ENCODE measurements at places on chromosomes 2 and 18.

- DNase-seq, result no peak
These were observed 46.0 kb downstream of the ZBTB7C start for GRCh38 chr18:48363175-48363574.

DNA sequence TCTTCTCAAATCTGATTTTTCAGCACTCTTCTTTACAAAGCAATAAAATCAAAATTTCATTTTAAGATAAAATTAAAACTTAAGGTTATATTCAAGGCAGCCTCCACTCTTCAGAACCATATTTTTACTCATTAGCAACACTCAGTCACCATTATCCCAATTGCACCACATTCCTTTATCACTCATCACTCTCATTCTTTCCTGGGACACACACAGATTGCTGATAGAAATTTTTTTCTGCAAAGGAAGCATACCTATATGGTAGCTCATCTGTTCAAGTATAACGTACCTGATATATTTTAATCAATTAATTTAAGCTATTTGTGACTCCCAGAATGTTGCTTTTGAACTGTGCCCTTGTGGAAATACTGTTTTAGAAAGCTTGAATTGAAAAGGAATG is 1559.3 kb upstream of the ZEB2 start:
- no peak for DNase-seq

DNA sequence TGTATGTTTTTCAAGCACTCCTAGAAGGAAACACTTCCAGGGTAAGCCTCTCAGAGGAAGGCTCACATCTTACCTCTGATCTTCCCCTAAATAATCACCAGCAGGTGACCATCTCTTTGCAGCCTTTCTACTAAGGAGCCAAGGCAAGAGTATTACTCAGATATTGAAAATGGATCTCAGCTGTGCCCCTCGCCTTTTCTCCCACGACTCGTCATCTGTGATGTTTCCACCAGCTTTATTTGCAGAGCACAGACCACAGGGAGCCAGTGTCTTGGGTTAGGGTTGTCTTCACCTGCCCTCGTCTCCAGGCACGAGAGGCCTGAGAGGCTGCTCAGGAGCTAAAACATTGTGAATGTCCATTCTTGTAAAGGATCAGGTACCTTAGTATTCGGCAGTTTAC is 16.9 kb upstream of the SCLY start:
- DNase-seq, result no peak

GRCh38 chr2:181235683-181236459 is 221.3 kb upstream of the ITGA4 start:
- no peak for DNase-seq

GRCh38 chr2:68569604-68570003 is 73.8 kb upstream of the PROKR1 start:
- no peak for DNase-seq

GRCh38 chr2:140882671-140883620 is 1247.9 kb downstream of the LRP1B start:
- DNase-seq, result no peak

DNA sequence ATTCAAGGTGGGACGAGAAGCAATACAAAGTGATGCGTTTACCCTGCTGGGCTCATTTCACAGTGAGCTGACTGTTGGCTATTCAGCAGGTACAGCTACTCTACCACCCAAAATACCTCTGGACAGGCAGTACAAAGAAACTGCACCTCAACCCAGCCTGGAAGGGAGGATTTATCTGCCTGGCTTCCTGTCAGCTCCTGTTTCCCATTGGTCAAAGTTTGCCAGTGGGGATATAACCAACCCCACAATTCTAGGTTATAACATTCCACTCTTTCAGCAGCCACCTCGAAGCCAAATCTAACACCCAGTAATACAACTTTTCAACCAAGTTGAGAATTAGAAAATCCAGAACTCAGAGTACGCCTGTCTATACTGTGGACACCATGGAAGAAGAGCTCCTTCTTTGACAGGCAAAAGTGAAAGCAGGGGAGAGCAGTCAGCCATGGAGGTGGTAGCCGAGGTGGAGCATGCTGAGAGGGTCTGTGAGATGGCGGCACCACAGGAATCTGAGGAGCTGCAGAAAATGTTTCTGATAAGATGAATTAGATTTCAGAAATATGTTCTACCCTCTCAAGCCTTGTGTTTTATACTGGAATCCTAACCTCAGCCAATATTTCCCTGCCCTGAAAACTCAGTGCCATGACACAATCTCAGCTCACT is 10.8 kb downstream of the DUSP19 start:
- DNase-seq, result no peak

- DNase-seq, result no peak
These were observed 37.4 kb upstream of the GPC1 start for GRCh38 chr2:240397924-240398645.

DNA sequence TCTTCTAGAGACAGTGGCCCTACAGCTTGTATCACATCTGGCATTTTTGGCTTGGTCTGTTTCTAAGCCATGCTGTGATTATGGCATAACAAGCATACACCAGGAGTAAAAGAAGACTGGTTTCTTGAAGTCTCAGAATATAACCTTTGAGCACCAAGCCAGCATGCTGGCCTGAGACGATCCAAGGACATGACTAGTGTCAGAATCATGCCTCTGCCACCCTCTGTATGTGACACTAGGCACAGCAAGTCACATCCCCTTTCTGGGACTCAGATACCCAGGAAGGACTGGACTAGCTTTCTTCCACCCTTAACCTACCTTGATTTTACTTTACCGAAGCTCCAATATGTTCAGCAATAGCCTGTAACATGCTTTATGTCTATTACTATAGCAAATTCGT is 345.5 kb downstream of the SETBP1 start:
- no peak for DNase-seq

GRCh38 chr18:54867131-54867530 is 38.9 kb downstream of the RAB27B start:
- DNase-seq, result no peak

DNA sequence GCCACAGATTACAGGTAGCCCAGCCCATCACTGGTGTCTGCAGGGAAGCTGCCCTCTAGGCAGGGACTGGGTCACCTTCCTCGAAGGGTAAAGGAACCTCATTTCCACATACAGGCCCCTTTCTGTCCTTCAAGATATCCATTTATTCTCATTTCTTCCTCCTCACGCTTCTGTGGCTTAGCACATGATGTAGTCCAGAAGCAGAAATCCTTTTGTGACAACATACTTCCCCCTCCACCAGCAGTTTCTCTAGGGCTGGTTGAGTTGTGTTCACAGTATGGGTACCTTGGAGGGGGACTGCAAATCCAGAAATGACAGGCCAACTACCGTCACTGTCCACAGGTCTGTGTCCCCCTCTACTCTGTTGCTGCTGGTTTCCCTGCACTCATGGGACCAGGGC is 364.9 kb downstream of the ANAPC1 start:
- DNase-seq, result no peak
